ENCODE measurements at places on chromosomes 5 and 9.

GRCh38 chr9:123028136-123028535, 5.3 kb upstream of the GPR21 start:
- DNase-seq: no peak

DNA sequence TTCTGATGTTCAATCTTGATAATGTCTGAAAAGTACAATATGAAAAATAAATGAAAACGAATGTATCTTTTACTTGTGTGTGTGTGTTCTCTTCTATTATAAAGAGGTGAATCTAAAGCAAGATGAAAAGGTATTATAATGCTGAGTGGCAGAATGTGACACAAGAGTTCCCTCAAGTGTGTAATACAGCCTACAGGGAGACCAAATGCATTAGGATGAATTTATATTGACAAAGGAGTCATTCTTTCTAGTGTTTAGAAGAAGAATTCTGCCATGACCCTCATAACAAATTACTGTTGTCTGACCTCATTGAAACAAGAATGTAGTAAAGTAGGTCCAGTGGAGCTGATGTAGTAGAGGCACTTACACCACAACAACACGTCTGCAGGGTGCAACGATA, 1119.0 kb upstream of the CDH10 start:
- no peak for DNase-seq

DNA sequence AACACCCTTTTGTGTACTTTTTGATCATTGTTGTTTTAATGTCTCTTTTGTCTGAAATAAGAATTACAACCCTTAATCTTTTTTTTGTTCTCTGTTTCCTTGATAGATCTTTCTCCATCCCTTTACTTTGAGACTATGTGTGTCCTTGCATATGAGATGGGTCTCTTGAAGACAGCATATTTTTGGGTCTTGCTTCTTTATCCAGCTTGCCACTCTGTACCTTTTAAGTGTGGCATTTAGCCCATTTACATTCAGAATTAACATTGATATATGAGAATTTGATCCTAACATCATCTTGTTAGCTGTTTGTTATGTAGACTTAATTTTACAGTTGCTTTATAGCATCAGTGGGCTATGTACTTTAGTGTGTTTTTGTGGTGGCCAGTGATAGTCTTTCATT, 382.5 kb downstream of the MED10 start:
- DNase-seq: no peak

DNA sequence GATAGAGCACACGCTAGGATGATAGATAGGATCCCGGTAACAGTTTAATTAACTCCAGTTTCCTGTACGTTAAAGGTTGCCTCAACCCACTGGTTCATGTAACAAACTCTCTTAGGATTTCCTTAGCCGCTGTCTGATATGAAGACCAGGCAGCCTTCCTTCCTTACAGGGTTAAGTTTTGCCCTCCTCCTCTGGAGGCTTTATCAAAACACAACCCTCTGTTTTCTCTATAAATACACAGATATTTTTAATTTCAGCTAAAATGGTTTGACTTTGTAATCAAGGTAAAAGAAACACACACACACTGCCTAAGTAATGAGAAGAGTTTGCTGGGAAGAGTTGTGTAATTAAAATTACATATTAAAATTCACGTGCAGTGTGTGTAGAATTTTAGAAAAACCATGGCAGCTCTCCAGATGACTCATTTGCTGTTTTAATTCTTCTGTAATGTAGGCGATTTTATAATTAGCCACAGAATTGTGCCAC, 369.8 kb downstream of the CSNK1G3 start:
- no peak for DNase-seq

GRCh38 chr5:124738681-124739633, 7.5 kb downstream of the ZNF608 start:
- DNase-seq: no peak

DNA sequence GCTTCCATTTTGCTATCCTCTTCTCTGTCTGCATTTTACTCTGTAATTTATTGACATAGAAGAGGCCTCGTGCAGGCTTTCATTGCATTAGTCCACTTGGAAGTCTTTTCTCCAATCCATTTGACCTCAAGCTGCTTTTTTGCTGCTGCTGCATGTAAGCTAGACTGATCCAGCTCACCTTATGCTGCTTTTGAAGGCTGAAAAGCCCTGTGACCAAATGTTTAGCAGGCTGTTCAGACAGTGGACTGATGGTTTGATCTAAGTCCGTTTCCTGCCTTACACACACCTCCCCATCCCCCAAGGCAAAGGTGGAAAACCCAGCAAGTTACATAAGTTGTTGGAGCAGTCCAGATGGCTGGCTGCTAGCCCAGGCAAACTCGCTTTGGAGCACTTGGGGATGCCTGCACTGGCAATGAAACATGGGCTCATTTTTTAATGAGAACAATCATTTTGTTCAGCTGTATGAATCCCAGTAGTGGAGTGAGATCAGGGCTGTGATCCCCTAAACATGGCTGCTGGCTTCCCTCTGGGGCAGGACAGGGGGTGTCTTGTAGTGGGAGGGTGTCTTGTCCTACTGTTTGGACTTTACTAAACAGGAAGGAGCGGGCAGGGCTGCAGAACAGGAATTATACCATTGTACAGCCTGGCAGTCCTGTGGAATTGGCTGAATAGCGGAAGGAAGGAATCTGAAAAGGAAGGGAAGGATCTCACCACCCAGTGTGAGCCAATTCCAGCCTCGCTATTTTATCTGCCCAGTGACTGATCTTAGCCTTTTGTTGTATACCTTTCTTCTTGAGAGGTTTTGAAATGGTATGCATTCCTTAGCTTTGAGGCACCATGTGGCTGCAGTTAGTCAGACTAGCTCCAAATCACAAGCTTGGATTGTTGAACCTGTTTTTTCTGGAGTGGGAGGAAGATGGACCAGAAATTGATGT, 212.0 kb downstream of the ARHGAP26 start:
- no peak for DNase-seq

DNA sequence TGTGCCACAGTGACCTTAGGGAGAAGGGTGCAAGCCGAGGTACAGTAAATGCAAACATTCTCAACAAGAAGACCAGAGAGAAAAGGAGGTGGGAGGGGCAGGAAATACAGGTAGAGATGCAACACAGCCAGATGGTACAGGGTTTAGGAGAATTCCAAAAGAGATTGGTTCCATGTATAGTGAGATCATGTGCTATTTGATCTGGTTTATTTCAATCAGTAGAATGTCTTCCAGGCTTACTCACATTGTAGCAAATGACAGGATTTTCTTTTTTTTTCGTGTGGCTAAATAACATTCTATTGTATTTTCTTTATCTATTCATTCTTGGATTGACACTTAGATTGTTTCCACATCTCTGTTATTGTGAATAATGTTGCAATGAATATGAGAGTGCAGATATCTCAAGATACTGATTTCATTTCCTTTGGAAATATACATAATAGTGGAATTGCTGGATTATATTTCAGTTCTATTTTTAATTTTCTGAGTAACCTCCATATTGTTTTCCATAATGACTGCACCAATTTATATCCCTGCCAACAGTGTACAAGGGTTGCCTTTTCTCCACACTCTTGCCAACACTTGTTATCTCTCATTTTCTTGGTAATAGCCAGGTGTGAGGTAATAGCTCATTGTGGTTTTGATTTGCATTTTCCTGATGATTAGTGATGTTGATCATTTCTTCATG, 107.8 kb upstream of the GAS1 start:
- no peak for DNase-seq

DNA sequence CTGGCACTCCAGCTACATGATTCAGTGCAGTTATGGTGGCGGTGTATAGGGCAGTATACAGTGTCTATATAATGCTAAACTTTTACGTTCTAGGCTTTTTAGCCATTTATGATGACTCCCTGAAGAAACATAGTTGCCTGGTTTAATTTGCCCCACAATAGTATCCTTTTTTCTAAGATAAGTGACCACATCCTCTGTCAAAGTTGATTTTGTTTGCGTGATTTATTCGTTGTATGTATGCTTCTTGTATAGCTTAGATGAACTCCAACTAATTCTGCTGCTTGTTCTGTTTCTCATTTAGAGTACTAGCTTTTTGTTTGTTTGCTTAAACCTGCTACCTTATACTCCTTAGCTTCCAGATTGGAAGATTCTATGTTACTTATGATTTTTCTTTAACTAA, 83.6 kb downstream of the ERMP1 start:
- DNase-seq: no peak

DNA sequence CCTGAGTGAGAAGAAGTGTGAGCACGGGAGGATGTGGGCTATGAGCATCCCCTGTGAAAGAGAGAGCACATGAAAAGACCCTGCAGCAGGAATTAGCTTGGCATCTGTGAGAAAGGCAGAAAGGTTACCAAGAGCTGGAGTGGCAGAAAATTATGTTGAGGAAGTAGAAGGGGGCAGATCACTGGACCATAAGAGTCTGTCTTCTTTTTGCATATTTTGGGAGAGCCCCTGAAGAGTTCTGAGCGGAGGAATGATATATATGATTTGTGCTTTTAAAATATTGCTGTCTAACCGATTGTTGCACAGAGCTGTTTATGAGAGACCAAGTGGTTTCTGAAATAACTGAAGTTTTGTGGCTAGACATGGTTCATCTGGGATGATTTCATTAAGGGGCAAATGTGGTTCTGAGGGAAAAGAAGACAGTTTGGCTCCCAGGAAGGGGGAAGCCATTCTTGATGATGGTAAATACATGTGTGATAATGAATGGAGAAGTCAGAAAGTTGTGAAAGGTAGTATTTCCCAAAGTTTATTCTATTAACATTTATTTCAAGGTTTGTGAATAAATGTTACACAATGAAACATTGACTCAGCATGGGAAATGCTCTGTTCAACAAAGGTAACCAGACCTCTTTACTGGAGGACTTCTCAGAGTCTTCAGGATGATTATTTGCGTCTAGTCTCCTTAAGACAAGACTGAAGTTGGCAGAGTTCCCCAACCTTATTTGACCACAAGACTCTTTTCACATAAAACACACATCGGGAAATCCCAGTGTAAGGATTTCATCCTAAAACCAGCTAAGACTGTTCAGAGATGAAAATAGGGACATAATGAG, 31.5 kb upstream of the ADRB2 start:
- no peak for DNase-seq

- DNase-seq: no peak
Observed at GRCh38 chr5:179797741-179798140, 4.0 kb downstream of the LTC4S start.

DNA sequence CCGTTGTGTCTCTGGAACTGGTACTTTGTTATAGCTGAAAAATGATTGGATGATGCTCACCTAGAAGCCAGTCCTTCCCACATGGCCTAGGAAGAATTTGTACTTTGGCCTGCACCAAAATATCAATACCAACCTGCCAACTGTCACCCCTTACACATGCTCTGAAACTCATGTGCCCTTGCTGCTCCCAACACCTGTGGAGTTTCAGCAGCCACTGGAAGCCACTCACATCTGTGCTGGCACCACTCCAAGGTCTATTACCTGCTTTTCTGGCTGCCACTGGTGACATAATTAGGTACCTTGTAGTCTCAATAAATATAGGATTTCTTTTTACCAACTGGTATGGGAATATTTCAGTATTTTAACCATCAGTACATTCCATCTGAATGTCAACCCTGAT, 363.6 kb downstream of the SH3GL2 start:
- no peak for DNase-seq

- DNase-seq: no peak
Observed at GRCh38 chr9:96661711-96662110, 6.6 kb upstream of the PRXL2C start.

DNA sequence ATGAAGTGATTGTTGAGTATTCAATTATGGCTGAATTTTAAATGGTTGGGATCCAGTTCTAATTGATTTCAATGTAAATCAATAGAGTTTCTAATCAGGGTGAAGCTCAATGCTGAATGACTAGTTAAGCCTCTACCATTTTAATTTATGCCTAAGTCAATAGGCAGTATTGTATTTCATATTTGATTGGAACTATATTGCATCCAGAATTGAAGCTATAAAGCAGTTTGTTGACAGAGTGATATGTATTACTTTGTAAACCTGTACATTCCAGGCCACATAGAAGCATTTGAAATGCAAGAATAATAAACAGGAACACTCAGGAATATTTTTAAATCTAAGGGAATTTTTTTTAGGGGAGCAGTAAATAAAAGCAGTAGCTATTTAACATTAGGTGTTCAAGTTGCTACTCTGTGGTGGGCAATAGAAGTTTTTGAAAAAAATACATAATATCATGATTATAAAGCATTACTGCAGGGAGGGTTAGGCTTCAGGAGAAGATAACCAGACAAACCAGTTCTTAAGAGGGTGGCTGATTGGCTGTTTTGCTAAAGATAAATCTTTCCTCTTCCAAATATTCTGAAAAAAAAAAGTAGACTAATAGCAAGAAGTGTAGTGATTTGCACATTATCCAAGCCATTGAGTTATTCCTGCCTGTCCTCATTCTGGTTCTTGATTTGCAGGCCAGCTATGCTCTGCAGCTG, 492.0 kb upstream of the MEF2C start:
- DNase-seq: no peak

DNA sequence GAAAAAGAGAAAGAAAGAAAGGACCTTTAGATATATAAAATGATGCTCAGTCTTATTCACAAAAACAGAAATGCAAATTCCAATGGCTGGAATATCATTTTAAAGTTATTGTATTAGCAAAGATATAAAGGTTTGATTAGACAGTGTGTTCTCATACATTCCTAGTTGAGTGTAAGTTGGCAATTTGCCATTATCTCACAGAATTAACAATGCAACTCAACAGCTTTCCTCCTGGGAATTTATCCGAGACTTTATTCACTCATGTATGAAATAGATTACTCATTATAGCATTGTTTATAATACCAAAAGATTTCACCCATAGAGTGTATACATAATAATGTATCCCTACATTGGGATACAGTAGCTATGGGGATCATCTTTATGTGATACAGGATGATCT, 27.1 kb upstream of the MLLT3 start:
- no peak for DNase-seq

DNA sequence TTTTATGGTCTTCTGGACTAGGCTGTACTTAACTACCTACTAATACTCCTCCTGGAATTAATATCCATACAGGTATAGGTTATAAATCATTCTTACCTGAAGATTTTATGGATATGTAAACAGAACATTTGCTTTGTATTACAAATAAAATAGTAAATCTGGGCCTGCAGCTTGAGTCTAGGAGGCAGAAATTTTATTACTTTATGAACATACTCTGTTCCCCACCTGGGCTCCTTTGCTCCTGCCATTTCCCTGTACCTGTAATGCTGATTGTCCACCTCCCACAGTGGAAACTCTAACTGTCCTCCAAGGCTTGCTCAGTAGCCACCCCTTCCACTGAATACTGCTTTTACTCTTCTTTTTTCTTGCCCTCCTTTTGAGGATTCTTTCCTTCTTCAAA, 108.0 kb downstream of the PAM start:
- DNase-seq: no peak

DNA sequence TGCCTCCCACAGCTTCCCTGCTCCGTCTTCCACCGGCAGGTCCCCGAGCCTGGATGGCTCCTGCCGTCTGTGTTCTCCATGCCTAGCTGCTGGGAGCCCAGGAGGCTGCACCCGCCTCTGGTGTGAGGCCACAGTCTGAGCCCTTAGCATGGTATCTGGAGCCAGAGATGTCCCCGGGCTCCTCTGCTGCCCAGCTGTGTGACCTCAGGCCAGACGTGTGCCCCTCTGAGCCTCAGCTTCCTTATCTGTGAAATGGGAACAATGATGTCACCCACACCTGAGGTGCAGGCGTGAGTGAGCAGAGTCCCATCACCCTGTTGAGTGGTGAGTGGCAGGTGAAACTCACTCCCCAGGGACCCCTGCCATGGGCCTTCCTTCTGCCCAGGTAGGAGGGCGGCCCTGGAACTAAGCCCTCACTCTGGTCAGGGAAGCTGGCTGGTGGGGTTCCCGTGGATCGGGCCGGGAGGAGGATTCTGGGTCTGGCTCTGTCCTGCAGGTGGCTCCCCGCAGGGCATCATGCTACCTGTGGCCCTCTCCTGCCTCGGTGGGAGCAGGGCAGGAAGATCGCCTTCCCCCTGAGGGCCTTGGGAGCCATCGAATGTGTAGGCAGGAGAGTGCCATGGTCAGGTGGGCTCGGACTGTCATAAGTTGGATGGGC, 239.0 kb downstream of the PBX3 start:
- DNase-seq: no peak
